ENCODE measurements at places on chromosomes 12 and 14. TPM values are rescaled to one million over a fixed set of nuclear protein-coding genes. Genes with fewer than 3 reads are reported as not detected.

Gene GRIN2B
- not detected for total RNA-seq

Gene HCAR1
- 0.27 TPM for total RNA-seq

Gene EGLN3
- 1.9 TPM for total RNA-seq

Gene OAS2
- total RNA-seq: 140 TPM

Gene RERGL
- total RNA-seq: not detected

Gene RAB2B
- 21.2 TPM for total RNA-seq

Gene DAO
- total RNA-seq: not detected

Gene OR6S1
- total RNA-seq: not detected

Gene MYRFL
- not detected for total RNA-seq

Gene NRIP2
- not detected for total RNA-seq

Gene OTX2
- total RNA-seq: not detected
